DMS53 (cell line): ENCODE measurements at places on chromosomes 11 and 22.

GRCh38 chr11:93783765-93784144 is 327 bp upstream of the MED17 start:
- no peak for DNase-seq

DNA sequence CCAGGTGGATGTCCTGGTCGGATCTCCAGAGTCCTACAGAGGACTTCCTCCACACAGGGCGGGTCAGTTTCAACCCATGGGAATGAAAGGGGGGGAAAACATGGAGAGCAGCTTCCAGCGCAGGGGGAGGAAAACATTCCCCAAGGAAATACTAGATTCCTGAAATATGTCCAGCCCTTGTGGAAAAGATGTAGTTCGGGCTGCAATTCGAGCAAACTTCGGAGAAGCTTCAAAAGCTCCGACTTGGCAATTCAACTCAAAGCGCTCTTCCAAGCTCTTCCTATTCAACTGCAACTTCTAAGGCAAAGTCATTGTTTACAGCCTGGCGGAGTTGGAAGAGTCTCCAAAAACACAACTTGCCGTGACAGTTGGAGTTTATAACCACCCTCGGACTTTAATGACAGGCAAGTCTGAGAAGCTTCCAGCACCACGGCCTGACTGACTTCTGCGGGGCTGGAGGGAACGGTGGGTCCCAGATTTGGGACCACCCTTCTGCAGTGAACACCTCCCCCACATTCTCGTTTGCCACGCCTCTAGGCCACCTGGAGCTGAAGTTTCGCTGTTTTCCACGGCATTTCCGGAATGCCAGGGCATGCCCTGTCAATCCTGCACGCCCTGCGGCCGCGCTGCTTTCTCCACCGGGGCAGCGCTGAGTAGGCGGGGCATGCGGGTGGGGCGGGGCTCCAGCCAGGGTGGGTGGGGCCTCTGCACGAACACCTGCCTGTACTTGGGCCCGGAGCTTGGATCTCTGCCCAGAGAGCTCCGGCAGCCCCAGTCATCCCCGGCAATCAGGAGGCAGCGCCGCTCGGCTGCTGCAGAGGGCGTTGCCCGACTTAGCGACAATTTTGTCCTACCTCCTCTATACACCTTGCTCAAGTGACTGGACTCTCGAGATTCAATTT is 49.0 kb upstream of the BIRC3 start:
- peak; percentile 99 for DNase-seq

GRCh38 chr11:71204294-71204693 is 48.1 kb downstream of the SHANK2 start:
- no peak for DNase-seq

GRCh38 chr11:67057205-67057672 is 592 bp downstream of the RHOD start:
- peak; percentile 74 for DNase-seq

DNA sequence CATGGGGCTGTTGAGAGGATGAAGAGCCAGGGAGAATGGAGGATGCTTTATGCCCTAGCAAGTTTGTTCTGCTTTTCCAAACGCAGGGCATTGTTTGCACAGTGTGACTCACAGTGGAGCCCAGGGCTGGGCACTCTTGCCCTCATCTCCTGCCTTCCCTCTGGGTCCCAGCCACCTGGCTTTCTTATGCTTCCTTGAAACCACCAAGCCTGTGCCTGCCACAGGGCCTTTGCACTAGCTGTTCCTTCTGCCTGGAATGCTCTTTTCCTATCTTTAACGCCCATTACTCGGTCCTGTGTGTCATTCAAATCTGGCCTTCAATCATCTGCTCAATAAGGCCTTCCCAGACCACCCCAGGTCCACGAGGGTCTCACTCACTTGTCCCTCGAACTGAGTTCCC is 46.9 kb upstream of the RFPL3 start:
- no peak for DNase-seq

DNA sequence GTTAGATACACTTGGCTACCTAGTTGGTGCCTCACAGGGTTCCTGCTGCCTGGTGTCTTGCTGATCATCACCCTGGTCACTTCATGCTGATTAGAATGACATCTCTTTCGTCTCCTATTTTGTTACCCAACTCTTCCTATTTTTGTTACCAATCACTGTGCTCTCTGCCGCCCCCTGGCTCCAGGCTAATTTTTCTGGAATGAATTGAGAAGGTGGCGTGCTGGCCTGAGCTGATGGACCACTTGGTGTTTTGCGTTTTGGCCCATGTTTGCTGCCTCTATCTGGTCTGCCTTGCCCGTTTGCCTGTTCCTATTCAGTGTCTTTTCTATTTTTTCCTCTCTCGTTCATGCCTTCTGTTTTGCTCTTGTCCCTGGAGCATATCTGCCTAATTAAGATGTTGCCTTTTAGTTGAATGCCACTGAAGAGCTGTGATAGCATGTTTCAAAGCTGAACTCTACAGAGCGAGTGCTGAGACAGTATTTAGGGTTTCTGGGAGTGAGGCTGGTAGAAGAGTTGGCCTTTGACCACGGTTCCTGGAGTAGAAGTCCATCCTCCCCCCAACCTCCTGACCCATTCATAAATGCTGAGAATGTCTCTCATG is 5.9 kb upstream of the ATF4 start:
- DNase-seq, result peak; percentile 59
